ENCODE measurements at places on chromosomes 6 and 20. TPM values are rescaled to one million over a fixed set of nuclear protein-coding genes. Genes with fewer than 3 reads are reported as not detected.

CD24 gene
- total RNA-seq, result 1.3 TPM

SRSF12 gene
- 5.9 TPM for total RNA-seq

LAMP5 gene
- total RNA-seq, result 2.9 TPM

CLVS2 gene
- total RNA-seq, result not detected

GTSF1L gene
- total RNA-seq, result not detected

KCNK15 gene
- total RNA-seq, result 0.59 TPM

FAXC gene
- 8.0 TPM for total RNA-seq

C20orf141 gene
- total RNA-seq, result not detected
